ENCODE measurements at places on chromosomes 6 and 20.

DNA sequence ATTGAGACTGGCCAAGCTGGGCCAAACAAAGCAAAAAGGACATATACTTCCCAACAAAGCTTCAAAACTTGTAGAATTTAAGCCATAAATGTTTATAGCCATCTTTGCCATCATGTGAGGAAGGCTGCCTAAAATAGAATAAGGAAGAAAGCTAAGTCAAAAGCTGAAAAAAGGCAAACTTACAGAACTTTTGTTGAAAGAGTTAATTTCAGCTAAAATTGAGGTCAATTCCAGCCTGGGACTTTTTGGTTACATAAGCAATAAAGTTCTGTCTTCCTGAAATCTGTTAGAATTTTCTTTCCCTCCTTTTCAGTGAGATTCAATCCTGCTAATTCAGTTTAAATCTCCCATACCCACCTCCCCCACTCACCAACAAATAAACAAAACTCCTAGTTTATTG is 227.9 kb upstream of the MARCKS start:
- no peak for DNase-seq

DNA sequence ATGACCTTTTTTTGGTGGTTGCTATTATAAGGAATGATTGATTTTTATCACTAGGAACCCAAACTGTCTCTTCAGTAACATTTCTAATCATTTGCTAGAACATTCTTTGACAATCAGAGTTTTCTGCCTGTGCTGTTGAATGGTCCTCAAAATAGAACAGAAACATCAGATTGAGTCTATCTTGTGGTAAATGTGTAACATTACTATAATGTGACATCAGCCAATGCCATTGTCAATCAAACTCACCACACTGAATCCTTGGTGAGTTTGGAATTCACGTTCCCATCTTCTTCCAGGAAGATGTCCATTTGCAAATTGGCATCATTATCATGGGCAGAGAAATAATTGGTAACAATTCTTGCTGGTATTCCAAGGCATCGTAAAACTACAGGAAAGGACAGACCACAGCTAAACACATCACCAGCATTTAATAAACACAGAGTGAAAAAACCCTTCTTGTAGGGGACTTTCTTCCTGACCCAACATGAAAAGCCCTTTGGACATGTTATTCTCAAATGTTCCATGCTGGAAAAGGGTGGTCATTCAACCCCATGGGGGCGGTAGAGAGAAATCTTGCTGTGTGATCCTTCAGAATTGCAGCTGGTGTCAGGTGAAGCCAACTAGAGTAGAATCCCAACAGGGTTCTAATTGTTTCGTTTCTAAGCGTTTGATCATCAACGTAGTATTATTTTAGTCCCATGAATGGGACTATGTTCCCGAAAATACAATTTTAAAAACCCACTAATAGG is 98.5 kb downstream of the F13A1 start:
- no peak for DNase-seq

GRCh38 chr6:106749609-106750008 is 120.2 kb downstream of the QRSL1 start:
- no peak for DNase-seq

DNA sequence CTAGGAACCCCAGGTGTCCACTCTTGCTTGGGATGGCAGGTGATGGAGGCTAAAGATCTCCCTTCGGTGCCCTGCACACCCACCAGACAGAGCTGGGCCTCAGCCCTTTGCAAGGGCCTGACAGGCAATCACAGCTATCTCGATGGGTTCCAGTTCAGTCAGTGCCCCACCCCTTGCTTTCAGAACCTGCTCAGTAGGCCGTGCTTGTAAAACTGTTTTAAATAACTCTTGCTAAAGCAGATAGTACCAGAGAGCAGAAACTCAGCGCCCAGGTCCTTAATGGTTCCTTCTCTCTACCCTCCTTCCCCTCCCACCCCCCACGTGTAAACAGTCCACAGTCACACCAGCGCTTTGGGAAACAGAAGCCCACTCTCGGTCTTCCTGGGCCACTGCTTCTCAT is 39.2 kb downstream of the C6orf132 start:
- DNase-seq = no peak

- DNase-seq = no peak
These were observed 92.6 kb upstream of the PREP start for GRCh38 chr6:105495515-105495914.

- no peak for DNase-seq
These were observed 502.2 kb upstream of the JARID2 start for GRCh38 chr6:14743474-14744211.

GRCh38 chr6:2562721-2563451 is 187.8 kb downstream of the MYLK4 start:
- no peak for DNase-seq

- DNase-seq = no peak
These were observed 106.3 kb upstream of the BMP5 start for GRCh38 chr6:55981660-55982059.

DNA sequence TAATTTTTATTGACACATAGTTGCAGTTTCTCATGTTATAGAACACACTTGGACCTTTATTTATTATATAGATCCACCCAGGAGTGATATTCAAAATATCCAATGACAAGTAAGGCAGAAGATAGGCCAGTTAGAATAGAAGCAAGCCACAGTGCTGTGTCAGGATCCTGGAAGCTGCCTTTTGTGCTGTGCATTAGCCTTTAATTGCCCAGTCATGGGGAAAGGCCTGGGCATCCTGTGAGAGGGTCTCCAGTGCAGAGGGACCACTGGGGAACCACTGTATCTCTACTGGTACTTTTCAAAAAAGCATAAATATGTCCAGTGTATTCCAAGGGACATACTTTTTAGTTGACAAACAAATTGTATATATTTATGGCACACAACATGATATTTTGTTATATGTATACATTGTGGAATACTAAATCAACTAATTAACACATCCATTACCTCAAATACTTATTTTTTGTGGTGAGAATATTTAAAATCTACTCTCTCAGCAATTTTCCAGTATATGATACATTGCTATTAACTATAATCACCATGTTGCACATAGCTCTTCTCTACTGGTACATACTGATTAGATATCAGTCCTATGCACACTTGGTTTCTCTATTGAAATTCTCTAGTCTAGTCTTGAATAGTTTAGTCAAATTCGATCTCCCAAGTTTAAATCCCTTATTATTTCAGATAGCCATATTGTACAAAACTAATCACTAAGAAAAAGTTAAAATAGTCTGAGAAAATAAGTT is 59.5 kb downstream of the CDC40 start:
- DNase-seq = no peak

- no peak for DNase-seq
These were observed 331.8 kb downstream of the HACE1 start for GRCh38 chr6:104527761-104528415.

- DNase-seq = no peak
These were observed 2.7 kb downstream of the HIVEP2 start for GRCh38 chr6:142942238-142942637.

DNA sequence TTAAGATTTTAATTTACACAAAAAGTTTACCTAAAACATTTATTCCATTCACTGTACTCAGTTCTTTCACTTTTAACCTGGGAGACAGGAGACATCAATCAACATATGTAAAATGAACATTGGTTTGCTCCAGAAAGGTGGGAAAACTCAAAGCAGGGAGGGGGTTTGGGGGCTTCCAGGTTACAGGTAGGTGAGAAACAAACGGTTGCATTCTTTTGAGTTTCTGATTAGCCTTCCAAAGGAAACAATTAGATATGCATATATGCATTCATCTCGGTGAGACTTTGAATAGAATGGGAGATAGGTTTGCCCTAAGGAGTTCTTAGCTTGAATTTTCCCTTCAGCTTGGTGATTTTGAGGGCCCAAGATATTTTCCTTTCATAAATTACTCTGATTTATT is 38.2 kb upstream of the HDAC2 start:
- no peak for DNase-seq

GRCh38 chr6:160122744-160123143 is 1.1 kb downstream of the SLC22A1 start:
- no peak for DNase-seq

DNA sequence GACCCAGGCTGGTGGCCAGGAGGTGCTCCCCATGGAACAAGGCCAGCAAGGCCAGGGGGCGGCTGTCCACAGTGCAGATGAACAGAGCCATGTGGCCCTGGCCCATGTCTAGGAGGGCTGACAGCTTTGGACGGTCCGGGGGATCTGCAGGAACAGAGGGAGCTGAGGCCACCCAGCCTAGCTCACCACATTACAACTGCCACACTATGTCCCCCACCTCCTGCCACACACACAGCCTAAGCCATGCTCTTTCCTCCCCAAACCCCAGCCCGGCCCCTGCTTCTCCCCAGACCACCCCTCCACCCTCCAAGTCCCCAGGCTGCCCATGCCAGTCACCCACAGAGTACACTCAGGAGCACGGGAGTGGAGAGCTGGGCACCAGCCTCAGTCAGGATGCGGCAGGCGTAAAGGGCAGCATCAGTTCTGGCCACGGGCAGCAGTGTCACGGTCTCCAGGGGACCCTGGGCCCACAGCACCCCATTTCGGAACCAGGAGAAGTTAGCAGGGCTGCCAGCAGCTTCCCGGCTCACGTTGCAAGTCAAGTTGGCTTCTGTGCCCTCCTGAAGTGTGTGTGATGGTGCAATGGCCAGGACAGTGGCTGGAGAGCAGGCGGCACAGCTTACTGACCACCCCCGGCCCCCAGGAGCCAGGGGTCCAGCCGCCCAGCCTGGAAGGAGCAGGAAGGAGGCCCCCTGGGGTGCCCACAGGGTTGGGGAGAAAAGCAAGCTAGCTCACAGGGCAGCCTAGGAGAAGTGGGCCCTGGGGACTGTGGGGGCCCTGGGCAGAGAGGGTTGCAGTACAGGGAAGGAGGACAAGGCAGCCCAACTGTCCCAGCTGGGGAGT is 15.2 kb upstream of the ADAM33 start:
- no peak for DNase-seq

GRCh38 chr6:14165091-14165490 is 47.5 kb downstream of the CD83 start:
- no peak for DNase-seq
